Activated naive CD4-positive, alpha-beta T cell treated with anti-CD3 and anti-CD28 coated beads, Interleukin-2, amount 50 U/mL, for 72 hours (primary cell): ENCODE measurements at places on chromosomes 2 and 18.

GRCh38 chr18:68376926-68377325 is 338.0 kb downstream of the TMX3 start:
- DNase-seq, result no peak

DNA sequence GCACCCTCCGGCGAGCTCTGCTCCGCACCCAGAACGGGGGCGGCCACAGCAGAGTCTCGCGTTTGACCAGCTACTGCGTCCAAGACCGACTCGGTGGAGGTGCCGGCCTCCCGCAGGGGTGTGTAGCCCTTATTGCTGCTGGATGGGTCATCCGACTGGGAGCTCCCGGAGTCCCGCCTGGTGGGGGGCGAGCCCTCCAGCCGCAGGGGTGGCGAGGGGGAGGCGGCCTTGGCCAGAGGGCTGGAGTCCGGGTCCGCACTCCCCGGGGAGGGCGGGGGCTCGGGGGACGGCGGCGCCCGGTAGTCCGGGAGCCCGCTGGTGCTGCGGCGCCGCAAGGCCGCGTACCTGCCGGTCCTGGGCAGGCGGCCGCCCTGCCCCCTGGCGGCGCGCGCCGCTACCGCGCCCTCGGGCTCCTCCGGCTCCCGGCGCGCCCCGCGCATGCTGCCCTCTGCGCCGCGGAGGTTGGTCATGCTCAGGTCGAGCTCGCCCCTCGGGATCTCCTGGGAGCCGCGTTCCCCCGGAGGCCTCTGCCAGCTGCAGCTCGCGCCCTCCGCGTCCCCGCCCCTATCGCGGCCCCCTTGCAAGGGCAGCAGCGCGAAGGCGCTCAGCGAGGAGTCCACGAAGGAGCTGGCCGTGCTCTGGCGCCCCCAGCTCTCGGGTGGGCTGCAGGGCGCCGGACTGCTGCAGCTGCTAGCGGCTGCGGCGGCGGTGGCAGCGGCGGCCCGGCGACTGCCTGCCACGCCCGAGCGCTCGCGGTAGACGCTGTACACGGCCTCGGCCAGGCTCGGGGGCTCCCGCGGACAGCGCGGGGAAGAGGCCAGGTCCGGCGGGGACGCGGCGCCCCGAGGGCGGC is 4.8 kb downstream of the TMEM200C start:
- DNase-seq, result no peak

- DNase-seq, result no peak
Measured at GRCh38 chr2:74571058-74571457, 16.5 kb downstream of the DOK1 start.

GRCh38 chr18:11994336-11994702 is 13.0 kb downstream of the IMPA2 start:
- DNase-seq, result no peak

- DNase-seq, result no peak
Measured at GRCh38 chr18:26479681-26480079, 68.7 kb downstream of the KCTD1 start.

- no peak for DNase-seq
Measured at GRCh38 chr2:84866122-84866521, 14.8 kb downstream of the TRABD2A start.
